Activated CD8-positive, alpha-beta T cell treated with anti-CD3 and anti-CD28 coated beads, Interleukin-2, amount 10 ng/mL, durations not matched to agents 7 days and 5 days (primary cell): ENCODE measurements at places on chromosomes 1 and 21. TPM values are rescaled to one million over a fixed set of nuclear protein-coding genes. Genes with fewer than 3 reads are reported as not detected.

GRCh38 chr1:169513208-169513607 lies 27.5 kb upstream of the SLC19A2 start:
- no peak for DNase-seq
- peaks cover 9% of the 10 kb centered on the region for H3K4me1 ChIP-seq
- H3K4me3 ChIP-seq = no peak overlapping the region

The TAL1 gene
- not detected for total RNA-seq

GRCh38 chr1:183982172-183982963 lies 55.2 kb downstream of the COLGALT2 start:
- no peak overlapping the region for H3K27ac ChIP-seq
- no peak for DNase-seq
- H3K27me3 ChIP-seq = peaks cover 2% of the 10 kb centered on the region
- H3K4me1 ChIP-seq = no peaks in the 10 kb centered on the region
- H3K36me3 ChIP-seq = no peaks in the 10 kb centered on the region
- no peak overlapping the region for H3K4me3 ChIP-seq

DNA sequence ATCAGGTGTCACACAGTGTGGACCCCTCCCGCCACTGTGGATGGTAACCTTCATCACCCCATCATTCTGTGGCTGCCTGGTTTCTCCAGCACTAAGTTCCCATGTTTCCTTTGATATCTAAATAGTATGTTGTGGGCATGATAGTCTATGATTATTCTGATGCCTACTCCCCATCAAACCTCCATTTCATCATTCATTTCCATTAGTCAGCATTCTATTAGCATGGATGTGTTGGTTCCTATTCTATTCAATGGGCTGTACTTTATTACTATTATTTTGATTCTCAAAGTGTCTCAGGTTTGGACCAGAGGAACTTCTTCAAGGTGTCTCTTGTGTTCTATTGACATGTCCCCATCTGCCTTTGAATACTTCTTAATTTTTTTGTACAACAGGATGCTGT lies 112.0 kb downstream of the DISC1 start:
- no peak overlapping the region for H3K27ac ChIP-seq
- peaks cover 6% of the 10 kb centered on the region for H3K36me3 ChIP-seq
- H3K27me3 ChIP-seq = no peaks in the 10 kb centered on the region
- H3K4me1 ChIP-seq = no peaks in the 10 kb centered on the region
- no peak for DNase-seq

The MEX3A gene
- total RNA-seq = 0.05 TPM

DNA sequence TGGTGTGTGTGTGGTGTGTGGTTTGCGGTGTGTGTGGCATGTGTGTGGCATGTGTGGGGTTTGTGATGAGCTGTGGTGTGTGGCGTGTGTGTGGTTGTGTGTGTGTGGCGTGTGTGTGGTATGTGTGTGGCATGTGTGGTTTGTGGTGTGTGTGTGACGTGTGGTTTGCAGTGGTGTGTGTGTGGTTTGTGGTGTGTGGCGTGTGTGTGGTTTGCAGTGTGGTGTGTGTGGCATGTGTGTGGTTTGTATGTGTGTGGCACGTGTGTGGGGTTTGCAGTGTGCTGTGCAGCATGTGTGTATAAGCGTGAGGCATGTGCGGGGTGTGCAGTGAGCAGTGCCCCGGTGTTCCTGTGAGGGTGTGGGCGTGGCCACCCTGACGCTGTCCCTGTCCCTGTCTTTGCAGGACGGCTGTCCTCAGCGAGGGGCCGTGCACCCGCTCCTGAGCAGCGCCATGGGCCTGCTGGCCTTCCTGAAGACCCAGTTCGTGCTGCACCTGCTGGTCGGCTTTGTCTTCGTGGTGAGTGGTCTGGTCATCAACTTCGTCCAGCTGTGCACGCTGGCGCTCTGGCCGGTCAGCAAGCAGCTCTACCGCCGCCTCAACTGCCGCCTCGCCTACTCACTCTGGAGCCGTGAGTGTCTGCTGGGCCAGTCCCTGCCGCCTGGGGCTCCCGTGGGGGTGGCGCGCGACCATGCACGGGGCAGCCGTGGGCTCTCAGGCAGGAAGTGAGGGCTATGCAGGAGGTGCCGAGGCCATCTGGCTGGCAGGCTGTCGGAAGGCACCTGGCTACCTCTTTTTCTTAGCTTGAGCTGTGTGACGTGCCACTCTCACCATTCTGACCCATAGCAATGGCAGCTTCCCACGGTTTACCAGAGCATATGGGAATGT lies 52.6 kb upstream of the TRAPPC10 start:
- no peak overlapping the region for H3K4me3 ChIP-seq
- DNase-seq = peak; percentile 24
- H3K36me3 ChIP-seq = peaks cover 23% of the 10 kb centered on the region

- DNase-seq = no peak
- peaks cover 2% of the 10 kb centered on the region for H3K36me3 ChIP-seq
- H3K4me3 ChIP-seq = no peak overlapping the region
- H3K4me1 ChIP-seq = peaks cover 38% of the 10 kb centered on the region
Measured at GRCh38 chr1:199174336-199174735, 535.5 kb downstream of the PTPRC start.

DNA sequence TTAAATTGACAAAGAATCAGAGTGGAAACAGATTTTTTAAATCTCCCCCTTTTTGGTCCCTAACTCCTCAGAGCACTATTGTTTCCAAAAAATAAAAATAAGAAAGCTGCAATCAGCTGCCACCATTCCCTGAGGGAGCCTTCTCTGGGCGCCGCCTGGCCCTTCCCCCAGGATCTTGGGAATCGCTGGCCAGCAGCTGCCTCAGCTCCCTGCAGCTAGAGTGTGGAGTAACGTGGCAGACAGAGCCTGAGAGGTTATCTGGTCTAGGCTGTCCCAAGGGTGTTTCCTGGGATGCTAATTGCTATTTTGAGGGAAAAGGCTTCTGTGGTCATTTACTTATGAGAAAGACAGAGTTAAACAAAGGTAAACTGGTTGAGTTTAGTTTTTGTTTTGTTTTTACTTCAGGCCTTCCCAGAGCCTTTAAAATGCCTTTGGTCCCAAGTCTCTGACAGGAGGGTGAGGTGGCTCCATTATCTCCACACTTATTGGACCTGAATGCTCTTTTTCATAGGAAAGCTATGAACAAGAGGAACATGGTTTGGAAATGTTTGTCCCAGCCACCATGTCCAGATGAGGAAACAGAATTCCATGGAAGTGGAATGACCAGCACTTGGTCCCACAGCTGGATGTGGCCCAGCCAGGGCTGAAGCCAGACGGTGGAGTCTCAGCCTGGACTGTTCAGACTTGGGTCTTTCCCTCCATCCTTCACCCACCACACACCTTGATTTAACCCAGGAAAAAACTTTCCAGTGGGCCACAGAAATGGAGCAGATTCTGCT lies 14.1 kb upstream of the KIAA1614 start:
- no peak overlapping the region for H3K4me3 ChIP-seq
- no peak for DNase-seq
- H3K4me1 ChIP-seq = peaks cover 3% of the 10 kb centered on the region
- no peaks in the 10 kb centered on the region for H3K36me3 ChIP-seq
- H3K27ac ChIP-seq = no peak overlapping the region

GRCh38 chr1:2803931-2804627 lies 2.6 kb upstream of the TTC34 start:
- no peak overlapping the region for H3K27ac ChIP-seq
- H3K4me1 ChIP-seq = peaks cover 3% of the 10 kb centered on the region
- H3K27me3 ChIP-seq = no peaks in the 10 kb centered on the region

The OR2M3 gene
- not detected for total RNA-seq

The PGBD5 gene
- total RNA-seq = not detected

GRCh38 chr1:79852004-79852403 lies 845.5 kb upstream of the ADGRL4 start:
- H3K36me3 ChIP-seq = no peaks in the 10 kb centered on the region
- no peaks in the 10 kb centered on the region for H3K27me3 ChIP-seq
- no peak overlapping the region for H3K27ac ChIP-seq
- DNase-seq = no peak

- DNase-seq = no peak
- H3K27ac ChIP-seq = no peak overlapping the region
- H3K4me1 ChIP-seq = no peaks in the 10 kb centered on the region
Measured at GRCh38 chr1:214583824-214584554, 19.0 kb upstream of the CENPF start.

GRCh38 chr1:12608311-12608957 lies 9.6 kb downstream of the DHRS3 start:
- peaks cover 88% of the 10 kb centered on the region for H3K36me3 ChIP-seq
- H3K27me3 ChIP-seq = no peaks in the 10 kb centered on the region
- H3K4me3 ChIP-seq = no peak overlapping the region
- no peak for DNase-seq
- H3K27ac ChIP-seq = no peak overlapping the region

The DNAJB4 gene
- total RNA-seq = 10.5 TPM

The MPL gene
- total RNA-seq = not detected

GRCh38 chr1:47906009-47906432 lies 91.2 kb downstream of the TRABD2B start:
- H3K4me3 ChIP-seq = no peak overlapping the region
- H3K27me3 ChIP-seq = no peaks in the 10 kb centered on the region
- DNase-seq = no peak
- no peaks in the 10 kb centered on the region for H3K36me3 ChIP-seq
